Neural crest cell (in vitro differentiated cells): ENCODE measurements at places on chromosomes 12 and 14.

DNA sequence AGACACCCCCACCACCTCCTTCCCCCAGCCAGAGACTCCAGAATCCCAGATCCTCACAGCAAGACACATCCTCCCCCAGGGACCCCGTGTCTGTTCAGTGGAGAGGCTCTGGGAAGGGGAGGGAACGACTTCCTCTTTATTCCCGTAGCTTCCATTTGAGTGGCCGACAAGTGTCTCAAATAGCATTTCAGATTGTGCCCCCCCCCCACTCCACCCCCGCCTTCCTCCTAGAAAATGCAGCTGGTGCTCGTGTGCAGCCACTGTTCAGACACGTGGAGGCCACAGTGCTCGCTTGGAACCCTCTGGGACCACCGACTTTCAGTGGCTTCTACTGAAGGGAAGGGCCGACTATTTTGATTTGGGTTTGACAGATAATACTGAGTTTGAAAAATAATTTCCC lies 14.3 kb downstream of the PPP2R5C start:
- DNase-seq: no peak

DNA sequence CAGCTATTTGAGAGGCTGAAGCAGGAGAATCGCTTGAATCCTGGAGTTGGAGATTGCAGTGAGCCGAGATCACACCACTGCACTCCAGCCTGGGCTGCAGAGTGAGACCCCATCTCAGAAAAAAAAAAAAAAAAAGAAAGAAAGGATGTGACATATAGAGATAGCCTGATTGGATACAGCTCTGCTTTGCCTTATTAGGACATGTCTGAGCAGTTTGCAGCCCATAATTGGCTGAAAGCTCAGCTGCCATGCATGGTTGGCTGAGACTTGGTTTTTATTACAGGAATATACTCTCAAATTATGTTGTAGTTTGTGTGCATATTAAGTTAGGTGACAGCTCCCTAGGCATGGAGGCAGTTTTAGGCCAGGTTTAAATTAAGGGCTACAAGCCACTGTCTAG lies 6.3 kb downstream of the TIGAR start:
- DNase-seq: no peak

DNA sequence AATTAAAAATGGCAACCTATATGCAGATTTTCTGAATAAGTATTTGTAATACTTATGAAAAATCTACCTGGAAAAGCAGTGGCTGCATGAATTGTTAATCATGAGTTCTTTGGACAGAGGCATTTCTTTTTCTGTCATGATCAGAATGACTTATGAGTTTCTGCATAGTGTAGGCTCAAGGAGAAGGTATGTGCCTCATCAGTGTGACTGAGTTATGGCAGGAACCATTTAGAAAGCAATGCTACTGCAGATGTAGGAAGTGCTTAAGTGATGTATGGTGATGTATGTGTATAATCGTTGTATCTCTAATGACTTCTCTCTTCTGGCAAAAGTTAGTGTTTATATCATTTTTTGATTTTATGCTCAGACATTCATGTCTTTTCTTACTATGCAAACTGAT lies 816.4 kb upstream of the FBXO33 start:
- no peak for DNase-seq

GRCh38 chr12:129351481-129351880 lies 498.2 kb downstream of the GLT1D1 start:
- DNase-seq: no peak

- DNase-seq: no peak
Observed at GRCh38 chr12:76866726-76867125, 12.1 kb downstream of the CSRP2 start.
